ENCODE measurements at places on chromosomes 12 and 14. TPM values are rescaled to one million over a fixed set of nuclear protein-coding genes. Genes with fewer than 3 reads are reported as not detected.

The SIX6 gene
- 0.05 TPM for total RNA-seq

DNA sequence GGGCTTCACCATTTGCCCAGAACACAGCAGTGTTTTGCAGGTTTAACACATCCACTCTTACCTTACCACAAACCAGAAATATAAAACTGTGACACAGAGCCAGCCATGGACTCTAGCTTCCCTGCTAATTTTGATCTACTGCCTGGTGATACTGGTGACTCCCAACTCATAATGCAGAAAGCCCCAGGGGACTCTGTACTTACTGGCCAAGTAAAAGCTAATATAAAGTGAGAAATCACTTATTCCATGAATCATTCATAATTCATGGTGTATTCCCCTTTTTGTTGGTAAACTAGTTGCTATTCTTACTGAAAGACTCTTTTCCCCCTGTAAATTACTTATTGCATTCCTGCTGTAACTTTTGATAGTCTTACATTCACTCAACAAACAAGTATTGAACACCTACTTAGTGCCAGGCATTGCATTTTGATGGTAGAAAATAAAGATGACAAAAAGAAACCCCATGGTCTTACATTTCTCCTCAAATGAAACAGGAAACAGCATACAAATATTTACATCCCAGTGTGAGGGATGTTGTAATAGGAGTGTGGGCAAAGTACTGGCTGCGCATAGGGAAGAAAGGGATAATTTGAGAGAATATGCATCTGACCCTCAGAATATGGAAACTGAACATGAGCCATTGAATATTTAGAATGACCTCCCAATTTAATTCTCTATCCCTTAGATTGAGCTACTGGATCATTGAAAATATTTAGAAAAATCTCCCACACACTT is 279.6 kb downstream of the PDZRN4 start:
- no peak for DNase-seq

DNA sequence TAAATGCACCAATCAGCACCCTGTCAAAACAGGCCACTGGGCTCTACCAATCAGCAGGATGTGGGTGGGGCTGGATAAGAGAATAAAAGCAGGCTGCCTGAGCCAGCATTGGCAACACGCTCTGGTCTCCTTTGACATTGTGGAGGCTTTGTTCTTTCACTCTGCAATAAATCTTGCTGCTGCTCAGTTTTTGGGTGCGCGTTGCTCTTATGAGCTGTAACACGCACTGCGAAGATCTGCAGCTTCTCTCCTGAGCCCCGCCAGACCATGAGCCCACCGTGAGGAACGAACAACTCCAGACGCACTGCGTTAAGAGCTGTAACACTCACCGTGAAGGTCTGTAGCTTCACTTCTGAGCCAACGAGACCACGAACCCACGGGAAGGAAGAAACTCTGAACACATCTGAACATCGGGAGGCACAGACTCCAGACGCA is 8.4 kb upstream of the PIANP start:
- DNase-seq: no peak

DNA sequence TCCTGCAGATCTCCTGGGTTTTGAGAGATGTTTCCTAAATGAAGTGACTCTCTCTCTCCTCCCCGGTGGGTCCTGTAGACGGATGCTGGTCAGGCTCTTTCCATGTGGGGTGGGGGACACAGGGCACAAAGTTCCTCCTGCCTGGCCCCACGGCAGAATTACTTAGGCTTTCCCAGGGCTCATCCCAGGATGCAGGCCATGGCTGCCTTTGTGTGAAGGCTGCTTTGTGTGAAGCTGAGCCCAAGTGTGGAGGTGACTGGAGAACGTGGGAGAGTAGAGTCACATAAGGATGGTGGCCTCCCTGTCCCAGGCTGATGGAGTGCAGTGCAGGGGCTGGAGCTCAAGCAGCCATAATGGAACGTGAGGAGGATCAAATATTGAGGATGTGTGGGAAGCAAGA is 200.2 kb downstream of the ADGRD1 start:
- no peak for DNase-seq

GRCh38 chr12:54654926-54655325 is 6.8 kb upstream of the DCD start:
- DNase-seq: no peak

- DNase-seq: no peak
These were observed 24.0 kb upstream of the GNG2 start for GRCh38 chr14:51836417-51836816.

DNA sequence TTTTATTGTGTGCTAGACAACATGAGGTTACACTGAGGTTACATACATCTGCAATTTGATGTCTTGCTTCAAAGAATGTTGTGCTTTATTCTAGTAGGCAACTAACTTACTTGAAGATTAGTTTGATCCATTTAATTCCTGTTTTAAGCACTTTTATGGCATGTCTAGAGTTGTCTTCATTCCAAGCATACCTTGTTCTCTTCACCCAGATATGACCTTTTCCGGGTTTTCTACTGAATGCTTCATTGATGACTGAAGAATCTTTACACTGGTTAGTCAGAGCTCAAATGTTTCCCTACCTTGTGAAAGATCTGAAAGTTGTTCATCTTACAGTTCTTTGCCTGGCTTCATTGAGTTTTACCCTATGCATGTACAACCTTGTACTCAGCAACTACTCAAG is 274.0 kb upstream of the KITLG start:
- DNase-seq: no peak

DNA sequence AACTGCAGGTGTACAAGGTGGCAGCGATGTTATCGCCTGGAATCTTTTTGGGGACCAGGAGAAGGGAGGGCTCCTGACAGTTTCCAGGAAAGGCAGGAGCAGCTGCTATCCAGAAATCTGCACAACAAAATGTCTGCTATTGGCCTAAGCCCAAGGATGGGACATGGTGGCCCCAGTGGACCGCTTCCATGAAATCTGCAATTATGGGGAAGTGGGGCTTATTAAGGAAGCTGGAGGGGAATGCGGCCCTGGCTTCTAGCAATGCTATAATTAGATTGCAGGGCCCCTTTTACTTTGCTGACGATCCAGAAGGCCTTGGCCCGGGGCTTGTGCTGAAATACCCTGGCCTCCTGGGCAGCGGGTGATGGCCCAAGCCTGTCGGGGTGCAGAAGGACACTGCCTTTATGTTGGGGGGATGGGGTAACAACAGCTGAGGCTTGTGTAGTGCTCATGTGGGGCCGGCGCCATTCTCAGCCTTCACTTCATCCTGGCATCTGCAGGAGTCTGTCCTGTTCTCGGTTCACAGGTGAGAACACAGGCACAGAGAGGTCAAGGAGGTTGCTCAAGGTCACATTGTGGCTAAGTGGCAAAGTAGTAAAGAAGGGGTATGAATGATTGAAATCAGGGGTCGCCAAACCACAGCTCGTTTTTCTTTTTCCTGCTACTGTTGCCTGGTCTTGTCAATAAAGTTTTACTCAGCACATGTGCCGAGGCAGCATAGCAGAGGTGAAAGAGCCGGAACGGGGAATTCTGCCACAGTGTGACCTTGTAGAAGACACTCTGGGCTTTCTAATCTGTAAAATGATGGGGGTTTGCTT is 153.5 kb downstream of the RBM19 start:
- no peak for DNase-seq

Data from prostate gland (tissue), 2 donors.